ENCODE measurements at places on chromosomes 1 and 21.

- DNase-seq, result no peak
These were observed 4.7 kb downstream of the ZBTB7B start for GRCh38 chr1:155007251-155007828.

DNA sequence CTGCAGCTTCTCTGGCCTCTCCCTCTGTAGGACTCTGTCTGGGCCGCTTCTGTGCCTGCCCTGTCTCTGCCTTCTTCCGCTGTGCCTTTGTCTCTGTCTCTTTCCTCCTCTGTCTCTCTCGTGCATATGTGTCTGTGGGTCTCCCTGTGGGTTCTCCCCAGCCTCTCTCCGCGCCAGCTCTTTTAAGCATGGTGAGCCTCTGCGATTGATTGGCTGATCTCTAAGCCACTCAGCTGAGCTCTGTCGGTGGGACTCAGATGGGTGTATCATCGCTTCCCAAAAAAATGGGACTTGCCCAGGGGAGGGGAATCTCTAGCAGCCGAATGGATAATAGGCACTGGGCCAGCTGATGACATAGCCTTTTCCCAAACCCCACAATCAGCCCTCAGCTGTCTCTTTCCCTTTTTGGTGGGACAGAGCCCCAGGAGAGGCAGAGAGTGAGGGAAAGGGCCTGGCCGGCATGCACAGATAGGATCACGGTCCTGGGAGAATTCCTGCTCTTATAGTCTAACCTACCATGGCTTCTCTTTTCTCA is at the start of gene ADAMTS4:
TSS of gene ADAMTS4 (minus strand) at position 158 of the 535 bp plus-strand sequence. CDS start 427 bp downstream, outside the sequence.
- DNase-seq, result no peak

- no peak for DNase-seq
These were observed 241.3 kb downstream of the PLA2G4A start for GRCh38 chr1:187070076-187070475.

GRCh38 chr1:223341121-223341520 is 22.9 kb downstream of the SUSD4 start:
- DNase-seq, result no peak

DNA sequence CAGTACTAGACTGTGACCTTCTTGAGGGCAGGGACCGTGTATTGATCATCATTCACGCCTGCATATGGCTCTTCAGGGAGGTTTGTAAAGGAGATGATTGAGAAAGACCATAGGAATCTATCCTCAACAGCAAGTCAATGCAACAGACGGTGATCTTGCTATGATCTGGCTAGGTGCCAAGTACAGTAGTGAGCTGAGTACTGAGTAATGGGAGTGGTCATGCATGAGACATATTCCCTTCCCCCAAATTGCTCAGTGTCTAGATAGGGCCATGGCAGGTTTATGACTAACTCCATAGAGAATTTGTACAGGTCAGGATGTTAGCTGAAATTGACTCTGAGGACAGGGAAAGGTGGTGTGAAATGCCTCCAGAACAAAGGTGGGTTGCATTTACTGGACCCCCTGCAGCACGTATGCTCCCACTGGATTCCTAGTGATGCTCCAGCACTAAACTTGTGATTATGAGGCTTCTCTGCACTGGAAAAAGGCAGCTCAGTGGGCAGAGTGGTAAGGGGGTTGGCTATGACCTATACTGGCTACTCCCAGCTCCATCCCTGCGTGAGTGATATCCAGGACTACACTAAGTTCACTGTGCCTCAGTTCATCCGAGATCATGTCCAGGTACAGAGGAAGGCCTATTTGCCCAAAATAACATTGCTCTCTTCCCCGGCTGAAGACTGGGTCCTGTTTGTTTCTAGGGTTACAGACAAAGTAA is 37.2 kb downstream of the KCNJ6 start:
- DNase-seq, result no peak

GRCh38 chr1:21077085-21077484 is 99.6 kb downstream of the EIF4G3 start:
- no peak for DNase-seq

DNA sequence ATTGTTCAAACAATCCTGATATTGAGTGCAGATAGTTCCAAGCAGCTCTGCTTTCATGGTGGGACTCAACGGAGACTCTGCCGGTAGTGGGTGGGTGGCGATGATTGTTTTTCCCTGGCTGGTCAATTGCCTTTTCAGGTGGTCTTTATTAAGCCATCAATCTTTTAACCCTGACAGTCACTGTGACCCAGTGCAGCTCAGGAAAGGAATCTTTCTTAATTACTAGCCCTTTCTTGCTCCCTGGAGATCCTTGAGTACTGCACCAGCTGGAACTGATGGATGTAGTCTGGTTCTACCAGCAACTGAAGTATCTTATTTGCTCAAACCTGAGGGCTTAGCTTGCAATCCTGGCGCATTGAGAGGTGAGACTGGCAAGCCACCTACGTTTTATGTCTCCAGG is 196.4 kb downstream of the PLPP3 start:
- DNase-seq, result no peak

DNA sequence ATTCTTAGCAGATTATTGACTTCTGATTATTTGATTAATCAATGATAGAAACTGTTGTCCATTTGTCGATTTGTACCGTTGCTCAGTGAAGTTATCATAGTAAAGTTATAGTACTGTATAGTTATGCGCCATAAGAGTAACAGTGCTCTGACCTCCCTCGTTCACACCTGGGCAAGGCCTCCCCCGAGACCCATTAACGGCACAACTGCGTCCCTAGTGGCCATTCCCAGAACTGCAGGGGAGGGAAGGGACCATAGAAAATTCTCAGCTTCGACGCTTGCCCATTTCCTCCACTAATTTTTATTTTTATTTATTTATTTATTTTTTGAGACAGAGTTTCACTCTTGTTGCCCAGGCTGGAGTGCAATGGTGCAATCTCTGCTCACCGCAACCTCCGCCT is 334.4 kb downstream of the DSCAM start:
- DNase-seq, result no peak

GRCh38 chr21:33039536-33039935 is 13.8 kb downstream of the OLIG2 start:
- no peak for DNase-seq

DNA sequence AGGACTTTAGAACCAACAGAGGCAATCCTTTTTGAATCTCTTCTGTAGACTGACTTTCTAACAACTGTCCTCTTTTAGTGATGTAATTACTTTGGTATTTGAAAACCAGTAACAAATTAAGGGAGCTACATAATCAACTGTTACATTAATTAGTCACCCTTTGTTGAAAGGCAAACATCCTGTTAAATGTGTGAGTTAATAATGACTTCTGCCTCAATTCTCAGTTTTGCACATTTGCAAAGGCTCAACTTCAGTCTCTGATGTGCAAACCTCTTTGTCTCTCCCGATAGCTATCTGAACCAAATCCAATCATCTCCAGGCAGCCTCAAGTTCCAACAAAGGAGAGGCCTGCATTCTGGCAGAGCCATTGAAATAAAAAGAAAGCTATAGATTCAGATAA is 135.4 kb upstream of the C8B start:
- DNase-seq, result no peak

GRCh38 chr21:39667353-39667891 is 54.7 kb downstream of the B3GALT5 start:
- no peak for DNase-seq

GRCh38 chr1:107875689-107876088 is 89.3 kb downstream of the VAV3 start:
- no peak for DNase-seq

GRCh38 chr1:113416496-113416895 is 26.2 kb downstream of the MAGI3 start:
- no peak for DNase-seq

DNA sequence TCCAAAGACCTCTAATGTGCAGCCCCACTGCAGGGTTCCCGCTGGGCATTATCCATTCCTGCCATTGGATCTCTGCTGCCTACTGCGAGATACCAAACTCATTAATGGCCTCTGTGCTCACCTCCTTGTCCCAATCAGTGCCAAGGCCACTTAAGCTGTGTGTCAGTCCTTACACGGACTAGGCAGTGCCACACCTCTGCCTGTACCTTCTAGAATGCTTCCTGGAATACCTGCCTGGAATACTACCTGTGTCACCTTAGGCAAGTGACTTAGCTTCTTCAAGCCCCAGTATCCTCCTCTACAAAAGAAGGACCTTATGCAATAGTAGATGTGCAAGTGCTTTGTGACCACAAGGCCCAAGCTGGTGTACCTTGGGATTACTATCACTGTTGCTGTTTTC is 100.1 kb downstream of the FOXD2 start:
- DNase-seq, result no peak

DNA sequence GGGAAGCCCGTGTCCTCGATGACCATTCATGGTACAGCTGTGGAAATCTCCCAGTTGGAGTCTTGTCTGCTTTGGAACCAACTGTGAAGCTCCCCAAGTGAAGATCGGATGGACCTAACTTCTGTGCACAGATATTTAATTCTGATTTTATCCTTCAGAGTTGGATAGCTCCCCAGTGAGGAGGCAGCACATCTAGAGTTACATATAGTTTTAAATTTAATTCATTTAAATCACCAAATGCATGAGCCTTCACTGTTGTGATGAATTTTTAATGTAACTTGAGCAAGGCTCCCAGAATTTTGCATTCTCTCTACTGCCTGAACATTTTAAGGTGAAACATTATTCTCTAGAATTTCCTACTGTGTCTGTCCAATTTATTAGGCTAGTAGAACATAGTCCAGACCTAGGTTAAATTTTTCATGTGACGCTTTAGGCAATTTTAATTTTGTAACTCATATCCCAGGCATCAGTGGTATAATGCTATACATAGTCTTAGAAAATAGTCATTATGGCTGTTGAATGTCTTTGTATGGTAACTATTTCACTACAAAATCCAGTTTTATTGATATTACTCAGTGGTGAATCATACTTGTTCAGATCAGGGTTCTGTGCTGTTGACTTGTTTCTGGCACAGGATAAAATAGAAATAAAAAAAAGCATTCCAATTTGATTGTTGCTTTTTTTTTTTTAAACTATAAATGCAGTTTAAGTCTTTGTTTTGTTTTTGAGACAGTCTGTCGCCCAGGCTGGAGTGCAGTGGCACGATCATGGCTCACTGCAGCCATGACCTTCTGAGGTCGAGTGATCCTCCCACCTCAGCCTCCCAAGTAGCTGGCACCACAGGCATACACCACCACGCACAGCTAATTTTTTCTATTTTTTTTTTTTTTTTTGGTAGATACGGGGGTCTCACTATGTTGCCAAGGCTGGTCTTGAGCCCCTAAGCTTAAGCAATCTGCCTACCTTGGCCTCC is 66.9 kb downstream of the PRDM2 start:
- DNase-seq, result no peak

- DNase-seq, result no peak
These were observed 81.7 kb upstream of the ADAM30 start for GRCh38 chr1:119978018-119978505.

DNA sequence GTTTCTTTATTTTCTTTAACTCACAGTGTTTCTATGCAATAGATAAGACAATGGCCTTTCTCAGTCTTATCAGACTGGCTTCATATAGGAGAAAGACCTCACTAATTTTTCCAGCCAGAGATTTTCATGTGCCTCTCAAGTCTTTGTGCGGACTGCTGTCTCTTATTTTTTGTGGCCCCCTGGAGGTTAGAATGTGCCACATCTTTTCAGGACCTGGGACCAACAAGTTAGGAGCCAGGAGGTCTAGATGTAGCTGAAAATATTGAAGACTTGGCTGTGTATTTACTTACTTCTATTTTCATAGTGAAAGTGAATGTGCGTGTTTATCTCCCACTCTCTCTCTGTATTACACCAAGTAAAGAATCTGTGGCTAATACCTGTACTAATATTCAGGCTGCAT is 42.1 kb upstream of the CFHR3 start:
- DNase-seq, result no peak

GRCh38 chr1:172005856-172006255 is 164.6 kb downstream of the DNM3 start:
- no peak for DNase-seq

GRCh38 chr1:8797216-8797615 is 20.2 kb downstream of the RERE start:
- DNase-seq, result no peak

DNA sequence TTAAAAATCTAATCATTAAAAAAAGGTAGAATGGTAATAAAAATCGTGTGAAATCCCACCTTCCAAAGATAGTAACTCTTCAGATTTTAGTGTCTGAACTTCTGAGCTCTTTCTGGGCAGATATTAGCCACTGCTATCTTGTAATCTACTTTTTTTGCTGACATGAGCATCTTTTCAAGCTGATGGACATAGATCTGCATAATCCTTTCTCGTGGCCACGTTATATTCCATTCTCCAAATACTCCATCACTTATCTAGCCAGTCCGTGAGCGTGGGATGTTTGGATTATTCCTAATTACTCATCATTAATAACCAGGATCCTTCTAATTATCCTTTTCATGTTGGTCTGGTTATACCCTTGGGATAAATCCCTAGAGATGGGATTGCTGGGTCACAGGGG is 254.2 kb upstream of the VAMP3 start:
- DNase-seq, result no peak

GRCh38 chr1:99171184-99171813 is 93.0 kb upstream of the PLPPR4 start:
- no peak for DNase-seq

- DNase-seq, result no peak
These were observed 11.8 kb upstream of the RNPC3 start for GRCh38 chr1:103513711-103514110.

- no peak for DNase-seq
These were observed 37.5 kb upstream of the TTC22 start for GRCh38 chr1:54838565-54839180.

GRCh38 chr1:243558576-243558975 is 291.5 kb downstream of the AKT3 start:
- DNase-seq, result no peak

GRCh38 chr1:26838474-26839338 is 12.2 kb downstream of the ZDHHC18 start:
- DNase-seq, result peak; percentile 77

- DNase-seq, result no peak
These were observed 301.9 kb upstream of the DPYD start for GRCh38 chr1:98222706-98223105.
